ENCODE measurements at places on chromosomes 3 and 15. TPM values are rescaled to one million over a fixed set of nuclear protein-coding genes. Genes with fewer than 3 reads are reported as not detected.

CAPN3 gene
- total RNA-seq: 0.15 TPM

HCN4 gene
- 0.37 TPM for total RNA-seq

CCDC13 gene
- 0.46 TPM for total RNA-seq

ATP13A5 gene
- total RNA-seq: not detected

C2CD4A gene
- total RNA-seq: 0.19 TPM

SYNPR gene
- not detected for total RNA-seq

PRR20G gene
- total RNA-seq: 0.80 TPM

MUSTN1 gene
- total RNA-seq: 0.35 TPM

CD276 gene
- total RNA-seq: 81.3 TPM

SH2D7 gene
- total RNA-seq: not detected

POLQ gene
- 7.4 TPM for total RNA-seq

SNRPN gene
- 96.7 TPM for total RNA-seq

C3orf38 gene
- total RNA-seq: 20.4 TPM

SV2B gene
- total RNA-seq: not detected
